ENCODE measurements at places on chromosomes 6 and 20.

- DNase-seq: no peak
Observed at GRCh38 chr20:35607003-35607735, 8.5 kb upstream of the SPAG4 start.

DNA sequence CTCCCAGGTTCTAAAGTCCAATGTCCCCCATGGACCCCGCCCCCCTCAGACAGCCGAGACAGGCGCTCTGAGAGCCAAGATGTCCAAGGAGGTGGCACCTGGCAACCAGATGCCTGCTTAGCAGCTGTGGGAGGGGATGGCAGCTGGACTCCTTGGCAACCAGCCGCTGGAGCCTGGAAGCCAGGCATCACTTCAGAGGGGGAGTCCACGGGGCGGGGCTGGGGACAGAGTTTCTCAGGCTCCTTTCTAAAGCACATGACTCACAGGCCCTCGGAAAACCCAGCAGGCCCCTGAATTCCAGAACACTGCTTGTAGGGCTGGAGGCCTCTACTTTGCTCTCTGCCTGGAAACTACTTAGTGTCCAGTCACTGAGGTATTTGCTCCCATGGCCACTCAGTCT lies 51.5 kb downstream of the PREX1 start:
- no peak for DNase-seq

DNA sequence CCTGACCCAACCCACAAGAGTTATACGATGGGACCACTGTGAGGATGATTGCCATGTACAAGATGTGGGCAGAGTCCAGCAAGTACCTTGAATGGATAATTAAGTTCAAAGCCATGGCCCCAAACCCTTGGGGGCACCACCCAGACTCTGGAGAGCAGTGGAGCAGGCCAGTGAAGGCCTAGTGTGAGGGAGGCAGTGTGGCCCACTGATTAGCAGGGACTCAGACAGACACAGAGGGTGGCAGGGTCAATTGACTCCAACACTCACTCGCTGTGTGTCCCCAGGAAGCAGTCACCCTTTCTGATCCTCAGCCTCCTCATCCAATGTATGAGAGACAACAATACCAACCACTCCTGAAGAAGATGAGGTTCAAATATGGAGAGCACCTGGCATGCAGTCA lies 1.7 kb upstream of the BPIFA1 start:
- DNase-seq: no peak

- DNase-seq: no peak
Observed at GRCh38 chr20:23289249-23289648, 61.3 kb upstream of the NXT1 start.

GRCh38 chr6:20778459-20778858 lies 244.2 kb downstream of the CDKAL1 start:
- no peak for DNase-seq

- no peak for DNase-seq
Observed at GRCh38 chr6:124590001-124590400, 372.2 kb upstream of the RNF217 start.

DNA sequence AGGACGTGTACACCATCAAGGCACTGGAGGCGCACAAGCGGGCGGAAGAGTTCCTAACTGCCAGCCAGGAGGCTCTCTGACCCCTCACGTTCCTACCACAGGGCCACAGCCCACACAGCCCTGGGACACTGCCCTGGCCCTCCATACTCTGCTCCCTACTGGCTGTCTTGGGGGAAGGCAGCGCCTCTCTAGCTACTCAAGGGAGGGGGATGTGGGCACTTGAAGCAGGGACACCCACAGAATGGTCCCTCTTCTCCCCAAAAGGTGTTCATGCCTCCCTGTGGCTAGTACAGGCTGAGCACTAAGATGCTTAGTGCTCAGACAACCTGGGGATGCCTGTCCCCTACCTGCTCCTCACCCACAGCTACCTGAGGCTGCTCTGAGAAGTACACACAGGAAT lies 2.5 kb downstream of the MEA1 start:
- no peak for DNase-seq

GRCh38 chr6:5315881-5316280 lies 54.6 kb downstream of the FARS2 start:
- no peak for DNase-seq

DNA sequence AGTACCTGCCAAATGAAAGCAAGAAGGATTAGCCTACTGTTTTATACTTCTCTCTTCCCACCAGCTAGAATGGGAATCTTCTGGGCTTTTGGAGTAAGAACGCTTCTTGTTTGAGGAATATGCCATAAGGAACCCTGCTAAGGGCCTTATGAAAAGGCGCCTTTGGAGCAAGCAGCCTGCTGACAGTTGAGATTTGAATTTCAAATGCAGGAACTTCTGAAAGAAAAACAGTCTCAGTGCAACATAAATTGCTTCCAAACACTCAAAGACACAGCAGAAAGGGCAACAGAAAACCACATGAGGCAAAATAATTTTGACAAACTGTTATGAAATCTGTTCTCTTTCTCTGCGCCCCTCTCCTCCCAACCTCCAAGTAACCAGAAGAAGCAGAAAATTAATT lies 149.4 kb upstream of the B3GAT2 start:
- no peak for DNase-seq

GRCh38 chr20:17556837-17557674 lies 12.8 kb upstream of the DSTN start:
- DNase-seq: no peak

- no peak for DNase-seq
Observed at GRCh38 chr6:145898376-145898775, 65.8 kb downstream of the SHPRH start.

DNA sequence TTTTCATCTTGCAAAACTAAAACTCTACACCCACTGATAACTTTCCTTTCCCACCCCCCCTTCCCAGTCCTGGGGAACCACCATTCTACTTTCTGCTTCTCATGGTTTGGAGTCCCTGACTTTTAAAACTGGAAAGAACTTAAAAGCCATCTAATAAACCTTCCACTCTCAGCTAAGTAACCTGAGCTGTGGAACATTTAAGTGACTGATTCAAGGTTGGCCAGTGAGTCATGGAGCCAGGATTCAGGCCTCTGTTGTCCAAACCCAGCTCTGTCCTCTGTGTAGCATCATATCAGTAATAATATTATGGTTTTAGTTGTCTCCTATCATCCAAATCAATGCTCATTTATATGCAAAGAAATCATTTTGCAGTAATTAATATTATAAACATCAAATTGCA lies 176.0 kb upstream of the NT5E start:
- no peak for DNase-seq

- DNase-seq: no peak
Observed at GRCh38 chr6:166541876-166542579, 44.5 kb downstream of the RAMACL start.

- DNase-seq: no peak
Observed at GRCh38 chr6:109702791-109703190, 11.7 kb downstream of the FIG4 start.

DNA sequence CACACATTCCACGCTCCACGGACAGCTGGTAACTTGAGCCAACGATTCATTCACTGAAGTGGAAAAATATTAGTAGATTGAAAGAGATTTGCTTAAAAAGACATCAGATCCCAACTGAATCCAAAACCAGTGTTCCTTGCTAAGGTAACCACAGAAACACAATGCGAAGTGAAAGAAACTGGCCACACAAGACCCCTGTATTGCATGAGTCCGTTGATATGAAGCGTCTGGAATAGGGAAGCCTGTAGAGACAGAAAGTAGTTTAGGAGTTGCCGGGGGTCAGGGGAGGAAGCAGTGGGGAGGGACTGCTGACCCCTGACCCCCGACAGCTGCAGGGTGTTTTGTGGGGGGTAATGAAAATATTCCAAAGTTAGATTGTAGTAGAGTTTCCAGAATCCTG lies 10.0 kb downstream of the PCK1 start:
- no peak for DNase-seq

GRCh38 chr6:99501762-99502161 lies 13.5 kb downstream of the USP45 start:
- DNase-seq: no peak

- no peak for DNase-seq
Observed at GRCh38 chr6:139679516-139680179, 305.2 kb upstream of the CITED2 start.

DNA sequence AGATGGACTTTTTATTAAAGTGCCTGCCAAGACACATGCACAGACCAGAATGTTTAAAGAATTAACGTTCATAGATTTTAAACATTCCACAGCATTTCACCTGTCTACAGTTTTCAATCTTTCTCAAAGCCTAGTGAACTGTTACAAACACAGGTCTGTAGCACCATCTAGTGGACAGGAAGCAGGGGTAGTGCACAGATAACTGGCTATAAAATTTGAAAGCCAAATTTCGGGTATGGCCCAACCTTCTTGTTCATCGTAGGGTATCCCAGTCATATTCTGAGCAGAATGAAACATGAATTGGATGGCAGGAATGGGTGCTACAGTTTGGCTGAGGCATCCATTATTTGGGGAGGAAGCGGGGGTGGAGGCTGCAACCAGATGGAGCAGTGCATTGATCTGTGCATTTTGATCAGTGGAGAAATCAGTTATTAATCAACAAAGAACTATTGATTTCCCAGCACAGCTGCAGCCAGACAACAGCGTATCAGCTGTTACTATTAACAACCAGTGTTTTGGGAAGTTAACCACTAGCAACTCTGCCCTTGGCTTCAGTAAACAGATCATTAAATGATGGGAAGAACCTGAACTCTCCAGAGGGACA lies 56.1 kb upstream of the B3GAT2 start:
- peak; percentile 2 for DNase-seq

- DNase-seq: no peak
Observed at GRCh38 chr20:38900606-38901005, 25.6 kb upstream of the FAM83D start.

DNA sequence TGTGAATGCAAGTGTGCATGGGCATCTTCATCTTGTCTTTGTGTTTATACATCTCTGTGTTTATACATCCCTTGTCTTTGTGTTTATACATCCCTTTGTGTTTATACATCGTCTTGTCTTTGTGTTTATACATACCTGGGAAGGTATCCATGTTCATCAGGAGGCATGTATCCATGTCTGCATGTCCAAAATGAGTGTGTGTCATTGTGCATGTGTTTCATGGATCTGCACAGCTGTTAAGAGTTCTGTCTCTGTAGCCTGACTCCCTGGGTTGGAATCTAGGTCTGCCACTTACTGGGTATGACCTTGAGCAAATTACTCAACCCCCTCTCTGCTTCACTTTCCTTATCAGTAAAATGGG lies 50.1 kb upstream of the SIRPA start:
- no peak for DNase-seq

DNA sequence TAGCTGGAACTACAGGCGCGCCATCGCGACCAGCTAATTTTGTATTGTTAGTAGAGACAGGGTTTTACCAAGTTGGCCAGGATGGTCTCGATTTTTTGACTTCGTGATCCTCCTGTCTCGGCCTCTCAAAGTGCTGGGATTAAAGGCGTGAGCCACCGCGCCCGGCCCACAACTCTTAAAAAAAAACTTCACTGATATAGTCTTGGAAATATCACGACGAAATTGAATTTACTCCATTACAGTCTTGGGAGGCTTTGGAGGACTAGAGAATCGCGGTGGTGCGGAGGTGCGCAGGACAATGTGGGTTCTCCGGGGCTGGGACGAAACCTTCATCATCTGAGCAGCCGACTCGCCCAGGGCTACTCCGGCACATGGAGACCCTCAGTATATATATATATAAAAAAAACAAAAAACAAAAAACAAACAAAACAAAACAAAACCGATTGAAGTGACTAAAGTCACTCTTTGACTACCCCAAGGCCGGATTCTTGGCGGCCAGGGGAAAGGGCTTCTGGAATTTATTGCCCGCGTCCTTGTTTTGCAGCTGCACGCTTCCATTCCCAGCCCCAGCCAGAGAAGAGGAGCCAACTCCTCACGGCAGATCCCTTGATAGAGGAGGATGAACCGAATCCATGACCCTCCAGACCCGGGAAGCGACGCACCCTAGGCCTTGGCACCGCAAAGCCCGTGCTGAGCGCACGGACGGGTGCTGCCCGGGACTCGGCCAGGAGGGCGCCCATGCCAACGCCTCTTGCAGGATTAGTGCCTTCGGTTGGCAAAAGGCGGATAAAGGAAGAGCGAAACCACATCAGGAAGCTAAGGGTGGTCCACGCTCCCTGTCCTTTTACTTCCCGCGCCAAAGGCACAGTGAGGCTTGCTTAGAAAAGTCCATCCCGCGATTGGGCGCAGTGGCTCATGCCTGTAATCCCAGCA lies 1.7 kb upstream of the GCM2 start:
- no peak for DNase-seq
